Activated CD8-positive, alpha-beta memory T cell treated with anti-CD3 and anti-CD28 coated beads, Interleukin-2, amount 10 ng/mL, durations not matched to agents 7 days and 5 days (primary cell): ENCODE measurements at places on chromosomes 3 and 15. TPM values are rescaled to one million over a fixed set of nuclear protein-coding genes. Genes with fewer than 3 reads are reported as not detected.

PLCH1 gene
- total RNA-seq: 0.58 TPM

RTP3 gene
- total RNA-seq: not detected

- H3K4me3 ChIP-seq: no peak overlapping the region
- H3K4me1 ChIP-seq: peaks cover 25% of the 10 kb centered on the region
- DNase-seq: no peak
- H3K36me3 ChIP-seq: peaks cover 14% of the 10 kb centered on the region
- peak overlapping the region; percentile 41 for H3K27ac ChIP-seq
These were observed 56.2 kb downstream of the SLC6A6 start for GRCh38 chr3:14458434-14459275.

- H3K27ac ChIP-seq: no peak overlapping the region
- H3K27me3 ChIP-seq: no peaks in the 10 kb centered on the region
- DNase-seq: no peak
- H3K4me1 ChIP-seq: no peaks in the 10 kb centered on the region
- H3K36me3 ChIP-seq: peaks cover 65% of the 10 kb centered on the region
These were observed 13.6 kb downstream of the ZKSCAN7 start for GRCh38 chr3:44568561-44568960.

- H3K27ac ChIP-seq: no peak overlapping the region
- H3K4me1 ChIP-seq: no peaks in the 10 kb centered on the region
- peaks cover 43% of the 10 kb centered on the region for H3K27me3 ChIP-seq
- DNase-seq: no peak
- H3K36me3 ChIP-seq: no peaks in the 10 kb centered on the region
These were observed 1.3 kb downstream of the AQP9 start for GRCh38 chr15:58139276-58139988.

- H3K27me3 ChIP-seq: no peaks in the 10 kb centered on the region
- DNase-seq: no peak
- no peak overlapping the region for H3K27ac ChIP-seq
- H3K4me1 ChIP-seq: no peaks in the 10 kb centered on the region
These were observed 106.3 kb upstream of the PRICKLE2 start for GRCh38 chr3:64331605-64332004.

DNA sequence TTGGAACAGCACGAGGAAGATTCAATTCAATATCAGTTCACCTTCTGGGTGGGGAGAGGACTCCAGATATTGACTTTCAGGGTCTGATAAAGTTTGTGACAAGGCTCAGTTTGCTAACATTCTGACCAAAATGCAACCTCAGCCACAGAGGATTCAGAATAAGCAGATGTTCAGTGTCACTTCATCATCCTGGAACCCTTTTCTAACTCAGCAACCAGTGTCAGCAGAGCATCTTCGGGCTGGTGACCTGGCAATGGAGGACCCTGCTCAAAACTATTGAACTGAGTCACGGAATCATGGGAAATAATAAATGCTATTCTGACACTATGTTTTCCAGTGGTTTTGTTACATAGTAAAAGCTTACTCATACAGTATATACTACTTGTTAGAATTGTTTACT is 433.4 kb upstream of the CFAP20DC start:
- no peak overlapping the region for H3K27ac ChIP-seq
- no peak overlapping the region for H3K4me3 ChIP-seq
- no peaks in the 10 kb centered on the region for H3K27me3 ChIP-seq
- DNase-seq: no peak
- H3K36me3 ChIP-seq: peaks cover 12% of the 10 kb centered on the region
- H3K4me1 ChIP-seq: peaks cover 19% of the 10 kb centered on the region

GRCh38 chr3:115524549-115524948 is 98.8 kb upstream of the GAP43 start:
- DNase-seq: no peak
- peaks cover 7% of the 10 kb centered on the region for H3K27me3 ChIP-seq
- H3K4me1 ChIP-seq: peaks cover 10% of the 10 kb centered on the region
